ENCODE measurements at places on chromosomes 13 and 19.

DNA sequence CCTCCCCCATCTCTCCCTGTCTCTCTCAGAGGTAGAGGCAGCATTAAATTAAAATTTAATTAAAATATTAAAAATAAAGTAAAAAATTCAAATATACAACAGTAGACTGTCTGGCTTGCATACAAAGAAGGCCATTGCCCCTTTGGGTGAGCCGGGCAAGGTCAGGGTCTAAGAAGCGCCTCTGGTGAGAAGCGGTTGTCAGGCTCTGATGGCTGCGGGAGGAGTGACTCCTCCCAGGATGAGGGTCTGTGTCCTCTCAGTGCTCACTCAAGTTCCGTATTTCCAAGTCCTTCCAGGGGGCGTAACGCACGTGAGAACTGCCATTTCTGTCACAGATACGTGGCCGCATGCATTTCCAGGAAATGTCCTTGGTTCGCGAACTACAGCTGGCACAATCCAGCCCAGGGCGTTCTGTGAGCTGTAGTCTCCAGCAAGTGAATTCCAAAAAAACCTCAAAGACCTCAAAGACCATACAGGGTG is 737 bp upstream of the ZNF181 start:
- peak; percentile 69 for DNase-seq

DNA sequence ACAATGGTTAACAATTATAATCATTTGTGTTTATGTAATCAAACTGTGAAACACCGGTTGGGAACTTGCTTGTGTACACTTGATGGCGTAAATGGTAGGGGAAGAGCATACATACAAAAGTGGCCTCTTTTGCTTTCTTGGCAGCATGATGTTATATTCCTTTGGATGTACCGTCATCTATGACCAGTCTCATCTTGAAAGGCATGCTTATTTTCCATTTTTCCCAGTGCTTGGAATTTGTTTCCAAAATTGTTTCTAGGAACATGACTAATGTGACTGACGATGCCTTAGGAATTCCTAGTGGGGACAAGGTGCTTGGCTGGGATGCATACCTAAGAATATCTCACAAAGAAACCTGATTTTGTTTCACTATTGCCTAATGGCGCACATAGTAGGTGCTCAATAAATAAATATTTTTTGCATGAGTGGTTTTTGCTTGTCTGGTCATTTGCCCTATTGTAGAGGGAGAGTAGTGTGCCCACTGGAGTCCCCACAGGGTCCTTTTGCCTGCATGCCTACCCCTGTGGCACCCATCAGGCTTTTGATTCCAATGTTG is 45.5 kb downstream of the SAE1 start:
- no peak for DNase-seq

DNA sequence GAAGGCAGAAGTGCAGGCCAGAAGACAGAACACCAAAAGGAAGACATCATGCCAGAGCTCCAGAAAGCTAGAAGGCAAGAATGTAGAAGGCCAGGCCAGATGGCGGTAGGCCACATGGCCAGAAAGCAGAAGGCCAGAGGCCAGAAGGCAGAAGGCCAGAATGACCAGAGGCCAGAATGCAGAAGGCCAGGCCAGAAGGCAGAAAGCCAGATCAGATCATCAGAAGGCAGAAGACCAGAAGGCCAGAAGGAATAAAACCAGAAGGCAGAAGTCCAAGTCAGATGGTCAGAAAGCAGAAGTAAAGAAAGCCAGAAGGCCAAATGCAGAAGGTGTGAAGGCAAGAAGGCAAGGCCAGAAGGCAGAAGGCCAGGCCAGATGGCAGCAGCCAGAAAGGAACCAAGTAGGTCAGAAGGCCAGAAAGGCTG is 185.0 kb downstream of the TUBA3C start:
- DNase-seq, result no peak

GRCh38 chr13:40109351-40109844 is 453.9 kb downstream of the COG6 start:
- no peak for DNase-seq

- DNase-seq, result peak; percentile 41
These were observed 12.1 kb upstream of the HAS1 start for GRCh38 chr19:51735759-51736449.

DNA sequence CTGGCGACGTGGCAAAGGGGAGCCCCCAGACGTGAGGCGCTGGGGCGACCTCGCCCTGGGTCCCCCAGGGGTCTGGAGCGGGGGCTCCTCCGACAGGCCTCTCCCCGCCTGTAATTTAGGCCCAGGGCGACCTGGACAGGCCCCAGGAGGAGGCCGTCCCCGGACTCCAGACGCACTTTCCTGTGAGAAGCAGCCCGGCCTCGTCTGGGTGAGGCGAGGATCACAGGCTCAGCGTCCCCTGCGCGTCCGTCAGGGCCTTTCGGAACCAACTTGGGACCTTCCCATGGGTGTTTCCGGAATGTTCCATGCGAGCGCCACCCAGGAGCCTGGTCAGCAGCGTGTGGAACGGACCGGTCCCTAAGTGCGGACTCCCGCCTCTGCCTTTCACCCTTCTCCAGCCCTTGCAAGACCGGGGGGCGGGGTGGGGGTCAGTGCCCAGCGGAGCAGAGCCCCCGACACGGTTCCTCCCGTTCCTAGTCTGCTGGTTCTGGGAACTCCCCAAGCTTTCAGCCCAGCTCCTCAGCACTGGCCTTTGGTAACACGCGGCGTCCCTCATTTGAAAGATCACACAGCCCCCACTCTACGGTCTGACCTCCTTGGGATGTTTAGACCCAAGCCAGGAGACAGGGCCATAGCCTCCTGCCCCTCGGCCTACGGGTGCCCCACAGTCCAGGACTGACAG is 1.1 kb upstream of the GRTP1 start:
- DNase-seq, result no peak

DNA sequence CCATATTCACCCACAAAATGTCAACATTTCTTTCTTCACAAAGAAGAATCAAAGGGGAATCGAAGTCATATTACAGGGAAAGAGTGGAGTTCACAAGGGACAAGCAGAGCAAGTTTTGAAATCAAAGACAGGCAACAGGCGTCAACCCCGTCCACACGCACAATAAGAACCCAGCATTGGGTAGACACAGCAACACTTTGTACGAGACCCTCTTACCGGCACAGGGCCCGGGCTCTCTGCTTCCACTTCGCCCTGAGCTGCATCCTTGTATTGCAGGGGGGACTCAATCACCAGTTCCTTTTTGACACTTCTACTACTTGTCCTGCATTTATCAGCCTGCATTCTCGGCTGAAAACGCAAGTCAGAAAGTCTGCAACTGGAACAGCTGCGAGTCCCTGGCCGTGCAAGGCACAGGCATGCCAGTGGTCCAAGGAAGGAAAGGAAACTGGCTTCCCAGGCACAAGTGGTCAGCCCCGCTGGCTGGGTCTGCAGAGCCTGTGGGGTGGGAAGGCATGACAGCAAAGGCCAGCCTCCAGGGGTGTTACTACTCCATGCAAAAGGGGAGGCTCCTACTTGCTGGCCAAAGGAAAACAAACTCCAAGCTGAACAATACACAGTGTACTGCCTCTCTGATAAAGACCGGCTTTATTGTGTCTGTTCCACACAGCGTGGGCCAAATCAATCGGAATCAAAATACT is at the start of gene DOCK9:
DOCK9 (minus strand) TSS at position 497 of the 698 bp plus-strand sequence; CDS start at position 342, 155 bp downstream.
- peak; percentile 73 for DNase-seq

- DNase-seq, result peak; percentile 63
These were observed 5.5 kb upstream of the ZNF428 start for GRCh38 chr19:43624933-43625332.

DNA sequence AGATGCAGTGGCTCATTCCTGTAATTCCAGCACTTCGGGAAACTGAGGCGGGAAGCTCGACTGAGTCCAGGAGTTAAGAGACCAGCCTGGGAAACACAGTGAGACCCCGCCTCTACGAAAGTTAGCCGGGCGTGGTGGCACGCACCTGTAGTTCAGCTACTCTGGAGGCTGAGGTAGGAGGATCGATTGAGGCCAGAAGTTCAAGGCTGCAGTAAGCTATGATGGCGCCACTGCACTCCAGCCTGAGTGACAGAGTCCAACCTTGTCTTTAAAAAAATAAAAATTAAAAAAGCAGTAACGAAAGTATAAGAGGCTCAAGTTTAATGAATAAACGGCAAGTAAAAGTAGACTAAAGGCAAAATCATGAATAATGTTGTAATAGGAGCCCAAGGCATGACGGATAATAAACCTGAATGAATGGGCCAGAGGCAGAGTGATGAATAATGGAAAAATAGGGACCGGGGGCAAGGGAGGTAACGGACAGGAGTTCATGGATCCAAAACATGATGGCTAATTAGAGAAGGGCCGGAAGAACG is 1.2 kb upstream of the TOMM40 start:
- DNase-seq, result no peak

GRCh38 chr13:92074658-92075057 is 676.2 kb downstream of the GPC5 start:
- DNase-seq, result no peak

DNA sequence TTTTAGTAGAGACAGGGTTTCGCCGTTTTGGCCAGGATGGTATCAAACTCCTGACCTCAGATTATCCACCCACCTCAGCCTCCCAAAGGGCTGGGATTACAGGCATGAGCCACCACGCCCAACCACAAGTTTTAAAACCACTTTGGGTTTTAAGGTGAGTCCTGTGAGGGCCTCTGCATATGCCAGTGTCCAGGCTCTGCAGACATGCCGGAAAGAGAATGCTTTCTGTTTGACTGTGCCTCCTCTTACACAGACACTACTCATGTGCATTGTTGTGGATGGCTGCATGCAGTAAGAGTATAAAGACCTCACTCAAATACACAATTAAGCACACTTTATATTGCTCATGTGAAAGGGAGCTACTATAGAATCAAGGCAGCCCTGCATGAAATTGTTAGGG is 20.8 kb upstream of the SLC25A30 start:
- no peak for DNase-seq

GRCh38 chr13:33284031-33284430 is 1.5 kb downstream of the STARD13 start:
- DNase-seq, result no peak

- DNase-seq, result no peak
These were observed 4.5 kb downstream of the SPART start for GRCh38 chr13:36341718-36342117.

DNA sequence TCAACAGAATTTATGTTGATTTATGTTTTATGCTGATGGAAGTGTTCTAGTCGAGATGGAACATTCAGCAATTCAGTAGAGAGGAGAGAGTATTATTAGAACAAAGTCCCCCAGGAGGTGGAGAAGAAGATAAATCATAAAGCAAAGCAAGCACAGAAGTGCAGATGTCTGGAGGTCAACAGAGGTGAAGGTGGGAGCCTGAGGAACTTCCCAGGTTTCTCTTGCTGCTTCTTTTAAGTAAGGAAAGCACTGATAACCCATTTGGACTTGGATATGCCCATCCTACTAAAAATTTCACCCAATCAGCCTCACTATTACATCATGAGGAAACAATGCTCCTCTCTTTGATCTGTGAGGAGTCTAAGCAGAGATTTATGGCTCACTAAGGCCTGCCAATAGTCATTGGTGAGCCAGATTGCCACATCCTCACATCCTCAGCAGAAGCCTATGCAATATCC is 98.8 kb downstream of the EPSTI1 start:
- no peak for DNase-seq

DNA sequence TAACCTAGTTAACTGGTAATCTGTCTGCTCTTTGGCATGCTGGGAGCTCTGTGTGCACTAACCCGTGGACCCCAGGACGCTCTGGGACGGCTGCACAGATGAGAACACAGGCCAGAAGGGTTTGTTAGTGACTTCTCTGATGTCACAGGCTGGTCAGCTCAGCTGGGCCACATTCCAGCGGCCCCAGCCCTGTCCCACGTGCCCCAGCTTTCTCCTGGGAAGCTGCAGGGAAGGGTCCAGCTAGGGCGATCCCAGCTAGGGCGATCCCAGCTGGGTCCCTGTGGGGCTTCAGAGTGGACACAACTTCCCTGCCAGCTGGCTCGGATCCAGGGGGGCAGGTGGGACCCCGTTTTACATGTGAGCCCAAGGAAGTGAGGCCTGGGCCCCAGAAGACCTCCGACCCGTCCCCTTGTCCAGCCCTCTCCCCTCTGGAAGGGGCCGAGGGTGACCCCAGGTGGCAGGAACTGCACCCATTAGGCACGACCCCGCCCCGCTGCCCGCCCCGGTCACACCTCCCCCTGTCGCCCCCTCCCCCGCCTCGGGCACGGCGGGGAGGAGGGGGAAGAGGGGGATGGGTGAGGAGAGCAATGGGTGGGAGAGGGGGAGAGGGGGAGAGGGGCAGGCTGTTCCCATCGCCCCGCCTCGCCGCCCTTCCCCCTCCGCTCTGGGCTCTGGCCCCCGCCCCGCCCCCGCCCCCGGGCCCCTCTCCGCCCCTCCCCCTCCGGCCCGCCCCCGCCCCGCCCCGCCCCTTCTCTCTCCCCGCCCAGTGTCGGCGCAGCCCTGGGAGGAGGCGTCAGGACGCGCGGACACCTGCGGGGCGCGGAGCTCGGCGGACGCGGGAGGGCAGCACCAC is 75.2 kb upstream of the MCF2L start:
- DNase-seq, result no peak

DNA sequence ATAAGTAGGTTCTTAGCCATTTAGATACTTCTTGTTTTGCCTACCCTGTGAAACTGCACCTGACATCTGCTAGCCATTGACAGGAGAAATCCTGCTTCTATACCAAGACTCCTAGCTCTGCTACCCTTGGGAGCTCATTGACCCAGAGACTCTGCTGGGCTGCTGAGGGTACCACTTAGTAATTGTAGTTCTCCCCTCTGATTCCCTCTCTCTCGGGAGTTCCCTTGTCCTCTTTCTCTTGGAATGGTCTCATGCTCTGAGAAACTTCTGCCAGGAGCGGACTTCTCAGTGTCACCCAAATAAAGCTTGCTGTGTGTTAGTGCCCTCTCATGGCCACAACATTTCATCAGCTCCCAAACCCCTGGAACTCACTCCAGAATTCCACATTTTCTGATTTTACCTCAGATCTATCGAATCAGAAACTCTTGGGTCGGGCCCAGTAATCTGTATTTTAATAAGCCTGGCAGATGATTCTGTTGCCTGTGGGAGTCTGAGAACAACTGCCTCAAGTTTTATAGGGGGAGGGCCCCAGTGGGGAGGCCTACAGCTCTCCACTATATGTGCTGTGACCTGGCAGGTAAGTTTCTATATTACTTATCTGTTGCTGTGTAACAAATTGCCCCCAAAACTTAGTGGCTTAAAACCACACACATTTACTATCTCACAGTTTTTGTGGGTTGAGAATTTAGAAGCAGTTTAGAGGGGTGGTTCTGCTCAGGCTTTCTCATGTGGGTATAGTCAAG is 221.1 kb downstream of the TDRD3 start:
- no peak for DNase-seq

DNA sequence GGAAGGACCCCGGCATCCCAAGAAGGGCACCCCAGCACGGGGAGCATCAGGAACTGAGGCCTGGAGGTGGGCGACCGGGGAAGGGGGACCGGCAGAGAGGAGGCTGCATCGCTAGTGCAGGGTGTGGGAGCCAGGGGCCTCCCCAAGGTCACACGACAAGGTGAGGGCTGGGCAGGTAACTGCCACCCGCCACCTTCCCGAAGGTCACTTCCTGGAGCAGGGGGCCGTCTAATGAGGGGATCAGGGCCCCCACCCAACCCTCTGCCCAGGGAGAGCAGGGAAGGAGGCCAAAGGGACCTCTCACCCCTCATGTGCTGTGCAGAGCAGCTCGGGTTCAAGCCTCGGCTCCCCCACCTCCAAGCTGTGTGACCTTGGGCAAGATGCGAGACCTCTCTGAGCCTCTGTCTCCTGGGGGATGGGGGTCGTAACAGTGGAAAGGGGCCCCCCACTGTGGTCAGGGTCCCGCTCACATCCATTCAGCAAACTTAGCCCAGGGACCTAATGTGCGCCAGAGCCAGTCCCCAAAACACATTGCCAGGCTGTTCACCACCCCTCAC is 6.0 kb downstream of the ZBTB7A start:
- no peak for DNase-seq

- DNase-seq, result no peak
These were observed 109.5 kb downstream of the TBC1D4 start for GRCh38 chr13:75372517-75372916.

Measured in heart right ventricle (tissue), 16 donors.